CD4-positive, alpha-beta T cell treated with Interleukin-6 at 100 ng/mL for 8 hours (primary cell): ENCODE measurements at places on chromosomes 7 and 10.

DNA sequence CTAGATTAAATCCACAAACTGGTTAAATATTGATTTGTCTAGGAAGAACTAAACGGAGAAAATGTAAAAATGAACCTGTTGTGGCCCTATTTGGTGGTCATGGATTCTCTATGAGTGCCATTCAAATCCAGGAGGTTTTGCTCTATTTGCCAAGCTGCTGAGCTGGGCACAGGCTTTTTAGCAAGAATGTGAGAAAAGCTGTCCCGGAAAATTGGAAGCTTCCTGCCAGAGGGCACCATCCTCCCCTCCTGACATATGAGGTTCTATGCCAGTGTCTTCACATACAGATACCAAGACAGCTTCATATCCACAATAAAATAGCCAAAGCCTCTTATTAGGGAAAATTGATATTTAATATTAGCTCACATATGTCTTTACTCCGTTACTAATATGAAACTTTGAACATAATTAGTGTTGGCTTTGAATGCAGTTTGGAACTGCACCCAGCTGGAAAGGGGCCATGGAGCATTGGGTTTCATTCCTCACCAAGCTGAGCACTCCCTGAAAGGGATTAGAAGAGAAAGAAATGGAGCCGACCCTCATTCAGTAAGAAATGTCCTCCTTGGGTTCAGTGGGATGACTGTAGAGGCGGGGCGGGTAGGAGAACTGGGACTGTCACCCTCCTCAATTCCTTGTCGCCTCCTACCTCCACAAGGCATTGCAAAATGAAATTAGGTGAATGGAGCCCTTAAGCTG lies 47.8 kb downstream of the NRCAM start:
- no peak for DNase-seq

DNA sequence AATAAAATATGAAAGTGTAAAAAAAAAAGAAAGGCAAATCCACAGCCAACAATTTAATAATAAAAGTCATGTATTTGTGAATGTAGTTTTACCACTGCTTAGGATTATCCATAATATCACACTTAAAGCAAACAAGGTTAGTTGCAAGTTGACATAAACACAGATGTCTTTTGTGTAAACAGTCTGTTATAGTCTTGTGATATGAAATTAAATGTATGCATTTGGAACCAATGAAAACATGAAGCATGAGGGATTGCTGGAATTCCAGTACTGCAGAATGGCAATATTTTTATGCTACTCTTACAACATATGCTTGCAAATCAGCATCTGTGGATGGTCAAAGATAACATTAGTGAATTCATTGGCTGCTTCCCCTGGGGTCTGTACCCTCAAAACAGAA lies 148.1 kb downstream of the DNAJB9 start:
- DNase-seq: no peak

DNA sequence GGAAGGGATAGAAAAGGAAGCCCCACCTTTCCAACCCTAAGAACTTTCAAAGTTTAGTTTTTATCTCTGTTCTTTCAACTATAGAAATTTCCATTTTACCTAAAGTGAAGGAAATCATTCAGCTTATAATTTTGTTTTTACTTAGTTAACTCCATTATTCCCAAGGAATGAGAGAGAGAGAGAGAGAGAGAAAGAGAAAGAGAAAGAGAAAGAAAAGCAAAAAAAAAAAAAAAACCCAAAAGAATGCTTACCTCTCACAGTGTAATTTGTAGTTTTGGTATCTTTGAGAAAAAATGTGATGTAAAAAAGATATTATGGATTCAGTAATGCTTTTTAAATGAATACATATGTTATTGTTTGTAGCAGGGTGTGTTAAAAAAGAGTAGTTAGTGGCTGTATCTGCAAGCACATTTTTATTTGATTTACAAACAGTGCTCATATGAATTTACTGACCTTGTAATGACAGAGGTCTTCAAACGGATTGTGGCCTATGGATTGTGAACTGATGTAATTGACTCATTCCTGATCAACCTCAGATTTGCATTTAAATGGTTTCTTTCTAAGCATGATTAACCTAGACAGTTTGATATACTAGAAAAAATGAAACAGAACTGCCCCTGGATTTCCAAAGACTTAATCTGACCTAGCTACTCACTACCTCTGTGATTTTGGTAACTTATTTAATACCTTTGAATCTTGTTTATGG lies 64.9 kb downstream of the LCOR start:
- DNase-seq: no peak

DNA sequence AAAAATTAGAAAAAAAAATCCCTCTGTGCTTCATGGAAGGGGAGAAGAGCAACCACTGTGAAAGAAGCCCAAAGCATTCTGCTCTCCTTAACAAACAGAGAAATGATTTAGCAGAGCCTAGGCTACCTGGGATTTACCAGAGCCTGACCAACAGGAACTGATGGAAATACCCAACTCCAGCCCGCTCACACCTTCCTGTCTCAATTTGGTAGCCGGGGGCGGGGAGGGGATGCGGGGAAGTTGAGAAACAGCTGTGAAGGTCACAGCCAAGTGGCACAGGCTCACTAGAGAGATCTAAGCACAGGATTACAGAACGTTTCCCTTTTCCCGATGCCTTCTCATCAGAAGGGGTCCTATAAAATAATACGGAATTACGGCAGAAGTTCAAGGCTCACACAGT lies 17.6 kb downstream of the RSU1 start:
- DNase-seq: no peak

DNA sequence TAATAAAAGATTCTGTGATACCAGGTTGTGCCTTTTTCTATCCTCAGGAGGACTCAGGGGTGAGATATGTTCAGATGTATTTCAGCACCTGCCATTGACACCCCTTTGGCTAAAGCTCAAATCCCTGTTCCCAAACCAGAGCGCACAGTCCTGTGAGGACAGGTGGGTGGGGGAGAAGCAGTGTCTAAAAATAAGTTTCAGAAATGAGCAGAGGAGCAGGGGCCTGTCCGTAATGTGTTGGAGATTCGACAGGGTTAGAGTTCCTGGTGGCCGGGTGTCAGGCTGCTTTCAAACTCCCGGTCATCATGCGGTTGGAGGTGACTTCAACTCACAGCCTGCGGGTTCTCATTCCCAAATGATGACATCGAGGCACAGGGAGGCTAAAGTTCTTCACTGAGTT lies 211.5 kb downstream of the KLF6 start:
- DNase-seq: no peak

GRCh38 chr10:30378201-30378995 lies 29.3 kb upstream of the MTPAP start:
- no peak for DNase-seq

- no peak for DNase-seq
Measured at GRCh38 chr10:71817831-71818655, 33.0 kb downstream of the PSAP start.

- DNase-seq: no peak
Measured at GRCh38 chr10:105288026-105288425, 646.9 kb downstream of the SORCS3 start.

DNA sequence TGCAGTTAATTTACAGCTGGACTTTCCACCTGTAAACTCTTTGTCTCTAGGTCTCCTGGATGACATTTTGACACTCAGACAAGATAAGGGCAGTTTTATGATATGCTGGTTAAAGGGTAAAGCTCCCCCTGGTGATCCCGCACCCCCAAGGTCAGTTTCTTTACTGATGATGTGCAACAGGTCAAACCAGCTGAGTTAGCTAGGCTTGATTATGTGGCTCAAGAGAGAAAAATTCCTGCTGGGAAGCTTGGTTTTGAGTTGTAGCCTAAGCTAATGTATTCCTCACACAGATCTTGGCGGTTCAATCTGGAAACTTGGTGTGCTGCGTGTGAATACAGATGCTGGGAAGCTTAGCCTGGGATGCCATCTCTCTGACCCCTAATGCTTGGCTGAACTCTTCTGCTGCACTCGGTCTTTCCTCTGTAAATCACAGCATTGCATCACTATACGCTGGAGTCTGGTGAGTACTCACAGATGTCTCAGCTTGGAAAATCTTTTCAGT lies 11.4 kb upstream of the AKR1D1 start:
- no peak for DNase-seq

GRCh38 chr7:100406767-100407166 lies 21.7 kb downstream of the ZCWPW1 start:
- no peak for DNase-seq

DNA sequence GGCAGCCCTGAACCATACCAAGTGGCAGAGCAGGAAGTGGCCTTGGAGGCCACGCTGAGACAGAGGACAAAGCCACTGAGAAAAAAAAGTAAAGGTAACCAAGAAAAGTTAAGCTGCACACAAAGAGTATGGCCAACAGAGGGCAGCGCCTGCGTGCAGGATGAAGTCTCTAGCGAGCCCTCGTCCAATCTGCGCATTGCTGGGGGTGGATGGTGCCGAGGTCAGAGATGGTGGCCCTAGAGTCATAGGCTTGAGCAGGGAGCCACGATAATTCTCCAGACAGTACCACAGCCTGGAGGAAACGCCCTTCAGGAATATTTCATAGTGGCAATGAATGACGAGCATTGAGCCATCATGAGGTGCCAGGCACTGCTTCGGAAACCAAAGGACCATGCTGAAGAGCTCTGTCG lies 9.7 kb downstream of the ATP6V0E2 start:
- peak; percentile 51 for DNase-seq

GRCh38 chr10:1461016-1461415 lies 276.3 kb downstream of the ADARB2 start:
- no peak for DNase-seq

DNA sequence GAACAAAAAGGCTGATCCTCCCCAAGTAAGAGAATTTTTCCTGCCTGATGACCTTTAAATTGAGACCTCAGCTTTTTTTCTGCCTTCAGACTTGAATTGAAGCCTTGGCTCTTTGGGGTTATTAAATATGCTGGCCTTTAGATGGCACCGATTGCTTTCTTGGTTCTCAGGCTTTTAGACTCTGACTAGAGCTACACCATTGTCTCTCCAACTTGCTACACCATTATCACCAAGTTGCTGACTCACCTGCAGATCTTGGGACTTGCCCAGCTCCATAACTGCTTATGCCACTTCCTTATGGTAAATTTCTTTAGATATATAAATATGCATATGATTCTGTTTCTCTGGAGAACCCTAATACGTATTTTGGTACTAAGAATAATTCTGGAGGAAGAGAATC lies 3.1 kb upstream of the ABCA13 start:
- DNase-seq: no peak

DNA sequence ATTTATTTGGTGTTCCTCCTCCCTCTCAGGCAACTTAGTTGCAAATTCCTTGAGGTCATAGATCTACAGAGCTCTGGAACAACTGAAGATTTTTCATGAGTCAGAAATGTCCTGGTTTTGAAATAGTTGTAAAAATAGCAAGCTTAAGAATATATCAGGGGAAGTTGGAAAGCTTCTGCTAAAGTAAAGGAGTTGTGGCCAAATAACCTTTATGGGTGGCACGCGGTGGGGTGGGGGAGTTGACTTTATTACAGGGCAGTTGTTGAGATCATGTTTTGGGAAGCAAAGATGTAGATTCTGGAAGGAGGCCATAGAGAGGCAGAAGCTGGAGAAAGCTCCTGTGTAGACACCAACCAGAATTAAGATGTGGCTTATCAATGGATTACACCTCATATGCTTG lies 326.0 kb upstream of the MTPN start:
- no peak for DNase-seq

GRCh38 chr7:82600531-82600930 lies 157.0 kb upstream of the CACNA2D1 start:
- no peak for DNase-seq

- DNase-seq: no peak
Measured at GRCh38 chr10:16909961-16910792, 93.0 kb upstream of the RSU1 start.

- no peak for DNase-seq
Measured at GRCh38 chr10:20658158-20658557, 239.0 kb downstream of the NEBL start.

GRCh38 chr7:93717217-93717900 lies 142.8 kb upstream of the CALCR start:
- no peak for DNase-seq
